Chondrocyte (in vitro differentiated cells): ENCODE measurements at places on chromosomes 13 and 19.

DNA sequence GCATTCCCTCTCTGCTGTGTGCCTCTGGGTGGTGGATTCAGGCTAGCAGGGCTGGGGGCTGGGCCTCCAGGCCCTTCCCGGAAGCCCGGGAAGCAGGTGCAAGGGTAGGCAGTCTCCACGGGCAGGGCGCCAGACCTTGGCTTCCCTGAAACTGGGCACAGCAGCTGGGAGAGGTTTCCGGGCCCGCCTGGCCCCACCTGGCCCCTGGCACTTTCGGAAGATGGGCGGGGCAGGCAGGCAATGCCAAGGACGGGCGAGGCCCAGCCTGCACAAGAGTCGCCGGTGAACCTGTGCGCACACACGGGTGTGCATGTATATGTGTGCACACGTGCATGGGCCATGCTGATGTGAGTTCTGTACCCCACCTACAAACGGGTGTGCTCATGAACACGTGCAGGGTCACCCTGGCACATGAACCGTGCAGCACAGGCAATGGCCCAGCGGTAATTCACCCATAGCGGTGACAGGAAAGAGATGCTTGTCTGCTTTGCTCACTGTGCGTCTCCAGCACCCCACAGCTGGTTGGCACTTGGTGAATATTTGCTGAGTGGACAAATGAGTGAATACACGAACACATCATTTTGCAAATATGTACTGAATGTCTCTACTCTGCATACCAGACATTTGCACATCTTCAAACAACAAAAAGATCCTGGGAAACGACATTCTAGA is 15.3 kb downstream of the GADD45B start:
- DNase-seq = peak; percentile 93

DNA sequence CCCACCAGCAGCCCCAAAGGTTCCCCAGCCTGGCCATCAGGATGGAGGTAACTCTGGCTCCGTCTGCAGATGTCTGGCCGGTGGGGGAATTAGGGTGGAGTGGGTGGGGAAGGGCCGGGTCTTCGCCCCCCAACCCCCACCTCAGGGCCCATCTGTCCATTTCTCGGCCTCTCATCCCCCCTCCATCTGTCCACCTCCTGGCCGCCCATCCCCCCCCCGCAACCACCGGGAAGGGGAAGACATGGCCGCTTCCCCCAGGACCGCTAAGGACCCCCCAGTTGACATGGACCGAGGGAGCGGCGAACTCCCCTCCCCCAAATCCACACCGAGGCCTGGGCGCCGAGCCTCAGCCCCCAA is 793 bp downstream of the LRFN1 start:
- no peak for DNase-seq

GRCh38 chr19:11173516-11174155 is 18.1 kb upstream of the SPC24 start:
- no peak for DNase-seq

DNA sequence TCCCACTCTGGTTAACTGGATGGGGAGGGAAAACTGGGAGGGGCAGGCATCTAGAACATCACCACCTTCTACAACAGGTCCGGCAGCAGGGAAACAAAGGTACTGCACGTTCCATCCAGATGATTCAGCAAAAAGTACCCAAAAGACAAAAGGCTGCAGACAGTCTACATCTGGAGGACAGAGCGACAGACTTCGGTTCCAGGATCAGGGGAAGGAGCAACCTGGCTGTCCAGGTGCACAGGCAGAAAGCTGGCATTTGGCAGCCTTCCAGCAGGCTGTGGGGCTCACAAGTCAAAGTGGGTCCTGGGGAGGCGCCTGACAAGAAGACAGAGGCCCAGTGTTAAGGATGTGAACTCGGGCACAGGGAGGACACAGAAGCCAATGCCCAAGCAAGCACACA is 202.9 kb downstream of the SUCLA2 start:
- no peak for DNase-seq

- no peak for DNase-seq
Measured at GRCh38 chr19:28701491-28701890, 511.5 kb downstream of the UQCRFS1 start.

GRCh38 chr19:6521718-6522646 is 8.8 kb upstream of the TNFSF9 start:
- DNase-seq = no peak
